Activated CD8-positive, alpha-beta T cell treated with anti-CD3 and anti-CD28 coated beads for 36 hours (primary cell): ENCODE measurements at places on chromosomes 3 and 15.

- DNase-seq, result no peak
Measured at GRCh38 chr3:161859865-161860450, 363.4 kb downstream of the OTOL1 start.

GRCh38 chr3:33646406-33646805 is 71.6 kb downstream of the CLASP2 start:
- DNase-seq, result no peak

- peak; percentile 51 for DNase-seq
Measured at GRCh38 chr3:65672871-65673815, 365.6 kb downstream of the MAGI1 start.

DNA sequence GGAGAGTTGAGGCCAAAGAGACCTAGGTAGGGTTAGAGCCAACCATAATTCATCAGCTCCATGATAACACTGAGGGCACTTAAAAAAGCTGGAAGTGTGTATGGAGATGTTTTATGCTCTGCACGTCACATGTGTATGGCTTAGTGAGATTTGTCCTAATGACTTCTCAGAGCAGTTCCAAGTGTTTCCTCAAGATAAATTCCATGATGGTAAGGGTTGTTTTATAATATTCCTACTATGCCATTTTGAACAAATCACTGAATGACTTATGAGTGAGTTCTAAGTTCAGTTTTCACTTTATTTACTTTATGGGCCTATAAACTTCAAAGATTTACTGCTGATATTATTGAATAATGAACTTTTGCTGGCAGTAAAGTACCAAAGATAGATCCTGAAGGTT is 28.1 kb downstream of the TEX9 start:
- DNase-seq, result no peak

- no peak for DNase-seq
Measured at GRCh38 chr15:88491158-88491557, 23.6 kb downstream of the MRPS11 start.

- no peak for DNase-seq
Measured at GRCh38 chr15:59335207-59335786, 37.4 kb downstream of the MYO1E start.

GRCh38 chr3:112629425-112629824 is 11.5 kb downstream of the CCDC80 start:
- peak; percentile 15 for DNase-seq

- no peak for DNase-seq
Measured at GRCh38 chr15:24940236-24940635, 14.6 kb upstream of the SNRPN start.

- DNase-seq, result no peak
Measured at GRCh38 chr3:14762701-14763100, 56.1 kb upstream of the FGD5 start.

DNA sequence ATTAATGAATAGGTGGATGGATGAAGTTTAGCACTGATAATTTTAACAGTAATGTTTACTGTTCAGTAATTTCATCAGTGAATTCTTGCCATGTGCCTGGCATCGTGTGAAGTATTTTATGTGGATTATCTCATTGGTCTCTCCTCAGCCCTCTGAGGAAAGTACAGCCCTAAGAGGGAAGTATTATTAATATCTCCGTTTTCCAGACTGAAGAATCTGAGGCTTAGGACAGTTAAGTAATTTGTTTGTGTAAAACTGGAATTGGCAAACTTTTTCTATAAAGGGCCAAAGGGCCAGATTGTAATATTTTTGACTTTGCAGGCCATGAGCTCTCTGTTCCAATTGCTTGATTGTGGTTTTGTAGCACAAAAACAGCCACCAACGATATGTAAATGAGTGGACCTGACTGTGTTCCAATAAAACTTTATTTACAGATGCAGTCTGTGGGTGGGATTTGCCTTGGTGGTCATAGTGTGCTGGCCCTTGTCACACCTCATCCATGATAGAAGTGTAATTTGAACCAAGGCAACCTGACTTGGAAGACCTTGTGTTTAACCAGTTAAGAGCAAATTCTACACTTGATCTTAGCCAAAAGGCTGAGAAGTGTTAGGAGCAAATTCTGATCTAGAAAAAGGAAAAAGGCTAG is 255.3 kb downstream of the FEZF2 start:
- no peak for DNase-seq

DNA sequence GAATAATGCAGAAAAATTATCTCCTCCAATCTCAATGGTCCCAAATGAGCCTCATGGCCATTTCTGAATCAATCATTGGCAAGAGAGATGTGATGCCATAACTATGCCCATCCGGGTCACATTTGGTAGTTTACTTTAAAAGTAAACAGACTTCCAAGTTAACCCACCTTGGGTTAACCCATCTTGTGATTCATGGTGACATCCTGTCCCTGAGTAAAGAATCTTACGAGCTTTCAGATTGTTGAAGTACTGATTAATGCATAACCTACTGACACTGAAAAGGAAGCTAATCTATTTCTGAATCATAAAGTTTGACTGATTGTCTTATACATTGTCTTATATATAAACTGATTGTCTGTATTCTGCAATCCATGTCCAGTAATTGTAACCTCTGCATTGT is 467.2 kb upstream of the AGTR1 start:
- no peak for DNase-seq

GRCh38 chr3:128435058-128435457 is 31.6 kb downstream of the DNAJB8 start:
- no peak for DNase-seq

DNA sequence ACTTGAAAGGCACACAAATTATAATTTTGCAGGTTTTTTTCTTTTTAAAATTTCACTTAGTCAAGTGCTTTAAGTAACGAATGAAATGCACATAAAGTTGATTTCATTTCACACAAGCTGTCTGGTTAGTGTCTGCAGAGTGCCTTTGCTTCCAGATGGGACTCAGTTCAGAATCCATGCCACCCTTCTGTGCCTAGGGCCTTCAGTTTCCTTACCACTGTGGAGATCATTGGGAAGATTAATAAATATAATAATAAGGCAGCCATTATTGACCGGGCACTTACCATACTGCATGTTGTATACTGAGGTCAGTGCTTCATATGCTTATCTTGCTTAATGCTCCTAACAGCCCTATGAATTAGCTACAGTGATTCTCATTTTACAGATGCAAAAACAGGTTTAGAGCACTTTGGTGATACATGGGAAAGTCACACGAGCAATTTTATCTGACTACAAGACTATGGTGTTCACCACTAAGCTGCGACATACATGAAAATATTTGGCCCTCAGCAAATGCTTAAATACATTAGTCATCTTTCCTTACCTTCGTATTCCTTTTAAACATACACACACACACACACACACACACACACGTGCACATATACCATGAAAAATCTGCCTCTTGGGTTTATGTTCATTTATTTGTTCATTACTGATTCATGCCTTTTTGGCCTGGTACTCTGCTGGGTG is 3.1 kb downstream of the NMNAT3 start:
- no peak for DNase-seq

DNA sequence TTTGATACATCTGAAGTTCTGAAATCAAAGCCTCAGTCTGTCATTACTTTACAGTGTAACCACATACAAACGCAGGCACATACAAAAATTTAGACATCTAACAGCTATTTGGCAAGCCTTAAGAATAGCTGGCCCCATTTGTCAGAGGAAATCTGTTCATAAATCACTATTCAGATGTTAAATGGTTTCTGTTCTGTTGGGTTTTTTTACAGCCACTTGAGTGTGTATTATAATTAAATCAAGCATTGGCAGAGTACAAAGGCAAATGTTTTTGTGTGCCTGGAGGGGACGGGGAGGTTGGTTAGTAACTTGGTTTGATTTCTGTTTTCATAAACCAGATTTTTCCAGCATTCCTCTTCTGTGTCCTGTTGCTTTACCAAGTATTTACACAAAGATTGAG is 24.1 kb downstream of the PIGB start:
- no peak for DNase-seq

GRCh38 chr15:53759411-53759931 is at the start of gene WDR72:
TSS of gene WDR72 (minus strand) at chr15:53759663. CDS start at chr15:53733149, 26,514 bp downstream.
- DNase-seq, result peak; percentile 7

DNA sequence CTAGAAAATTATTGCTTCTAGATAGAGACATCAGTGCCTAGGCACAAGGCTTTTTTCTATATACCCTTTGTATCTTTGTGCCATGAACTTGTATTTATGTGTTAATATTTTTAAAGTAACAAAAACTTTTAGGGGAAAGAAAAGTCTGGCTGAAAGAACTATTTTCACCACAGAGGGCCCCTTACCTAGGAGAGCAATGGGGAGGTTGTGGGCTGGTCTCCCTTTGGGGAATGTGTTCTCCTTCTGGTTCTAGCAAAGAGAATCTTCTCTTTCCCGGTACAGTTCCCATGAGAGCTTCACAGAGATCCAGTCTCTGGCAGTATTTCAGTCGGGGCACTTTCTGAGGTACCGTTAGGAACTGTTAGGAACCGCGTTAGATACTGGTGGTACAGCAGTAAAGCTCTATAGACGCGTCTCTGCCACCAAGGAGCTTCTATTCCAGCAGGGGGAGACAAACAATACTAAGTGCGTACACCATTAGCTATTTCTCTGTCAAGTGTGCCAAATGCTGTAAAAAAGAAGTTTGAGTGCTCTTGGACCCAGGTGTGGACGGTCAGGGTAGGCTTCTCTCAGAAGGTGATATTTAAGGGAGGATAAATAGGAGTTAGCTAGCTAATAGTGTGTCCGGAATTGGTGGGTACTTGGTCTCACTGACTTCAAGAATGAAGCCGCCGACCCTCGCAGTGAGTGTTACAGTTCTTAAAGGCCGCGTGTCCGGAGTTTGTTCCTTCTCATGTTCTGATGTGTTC is 4.6 kb upstream of the EPB42 start:
- peak; percentile 67 for DNase-seq

DNA sequence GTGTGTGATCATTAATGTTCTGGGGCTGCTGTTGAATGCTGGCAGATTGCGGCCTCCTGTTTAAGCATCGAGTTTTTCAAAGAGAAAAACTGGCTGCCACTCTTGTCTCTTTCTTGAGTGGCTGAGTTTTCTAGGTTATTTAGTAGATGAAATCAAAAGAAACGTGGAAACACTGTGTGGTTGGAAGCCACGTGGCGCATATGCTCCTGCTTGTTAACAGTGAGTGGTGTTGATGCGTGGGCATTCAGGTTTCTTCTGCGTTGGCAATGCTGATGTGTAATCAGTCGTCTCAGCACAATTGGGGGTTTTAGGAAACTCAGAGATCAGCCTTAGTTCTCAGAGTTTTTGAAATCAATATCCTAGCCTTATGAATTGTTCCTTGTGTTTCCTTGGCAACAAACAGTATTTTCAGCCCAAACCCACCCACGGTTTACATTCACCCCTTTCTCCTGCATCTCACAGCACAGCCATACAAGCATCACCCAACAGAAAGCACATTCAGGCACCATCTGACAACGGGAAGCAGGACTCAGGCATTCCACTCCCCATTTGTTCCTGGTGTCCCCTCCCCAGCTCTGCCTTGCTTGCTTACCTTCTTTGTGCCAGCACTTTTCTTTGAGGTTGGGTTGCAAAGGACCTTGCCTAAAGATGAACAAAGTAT is 74.7 kb downstream of the SEC22A start:
- no peak for DNase-seq

- no peak for DNase-seq
Measured at GRCh38 chr3:187264021-187264420, 27.5 kb downstream of the MASP1 start.

DNA sequence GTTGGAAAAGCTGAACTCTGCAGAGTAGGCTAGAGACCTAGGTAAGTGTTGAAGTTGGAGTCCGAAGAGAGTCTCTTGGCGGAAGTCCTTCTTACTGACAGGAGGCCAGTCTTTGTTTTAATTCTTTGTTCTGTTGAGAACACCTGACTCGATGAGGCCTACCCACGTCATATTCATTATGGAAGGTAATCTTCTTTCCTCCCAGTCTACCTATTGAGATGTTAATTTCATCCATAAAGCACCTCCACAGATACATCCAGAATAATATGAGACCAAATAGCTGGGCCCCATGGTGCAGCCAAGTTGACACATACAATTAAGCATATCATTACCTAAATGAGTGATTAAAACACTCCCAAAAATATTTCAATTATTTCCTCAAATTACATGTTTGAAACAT is 515.5 kb downstream of the CADM2 start:
- no peak for DNase-seq

- DNase-seq, result no peak
Measured at GRCh38 chr3:136644212-136644611, 108.0 kb downstream of the STAG1 start.

DNA sequence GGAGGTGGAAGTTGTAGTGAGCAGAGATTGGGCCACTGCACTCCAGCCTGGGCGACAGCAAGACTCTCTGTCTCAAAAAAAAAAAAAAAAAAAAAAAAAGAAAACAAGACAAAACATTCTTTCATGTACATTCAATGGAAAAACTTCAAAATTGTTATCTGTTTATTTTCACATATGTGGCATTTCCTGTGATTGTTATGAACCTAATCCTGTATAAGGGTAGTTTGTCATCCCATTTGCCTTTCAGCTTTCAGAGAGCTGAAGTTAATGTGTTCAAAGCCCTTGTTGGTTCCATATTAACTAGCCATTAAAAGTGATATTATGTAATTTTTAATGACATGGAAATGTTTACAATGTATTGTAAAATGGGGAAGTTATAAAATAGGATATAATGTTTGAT is 17.3 kb upstream of the NCK1 start:
- DNase-seq, result no peak

GRCh38 chr3:31802981-31803740 is 177.9 kb downstream of the OSBPL10 start:
- peak; percentile 31 for DNase-seq
